ENCODE measurements at places on chromosomes 7 and 10.
A peak's percentile ranks its signal among the peaks of the same experiment; 100 is the strongest.

DNA sequence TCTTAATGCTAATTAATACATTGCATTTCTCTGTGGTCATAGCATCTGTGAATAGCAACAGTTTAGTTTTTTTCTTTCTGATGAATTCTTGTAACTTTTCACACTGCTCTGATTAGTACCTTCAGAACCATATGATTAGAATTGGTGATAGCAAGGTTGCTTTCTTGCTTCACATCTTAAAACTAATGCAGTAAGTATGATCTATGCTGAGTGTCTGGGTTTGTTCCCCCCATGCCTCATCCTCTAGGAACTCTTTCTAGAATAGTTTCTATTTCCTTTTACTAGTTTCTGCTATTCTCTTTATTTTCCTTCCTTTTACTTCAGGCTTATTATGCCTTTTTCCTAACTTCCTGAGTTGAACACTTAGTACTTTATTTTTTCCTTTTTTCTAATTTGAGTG lies 32.4 kb downstream of the TES start:
- no peak for DNase-seq

DNA sequence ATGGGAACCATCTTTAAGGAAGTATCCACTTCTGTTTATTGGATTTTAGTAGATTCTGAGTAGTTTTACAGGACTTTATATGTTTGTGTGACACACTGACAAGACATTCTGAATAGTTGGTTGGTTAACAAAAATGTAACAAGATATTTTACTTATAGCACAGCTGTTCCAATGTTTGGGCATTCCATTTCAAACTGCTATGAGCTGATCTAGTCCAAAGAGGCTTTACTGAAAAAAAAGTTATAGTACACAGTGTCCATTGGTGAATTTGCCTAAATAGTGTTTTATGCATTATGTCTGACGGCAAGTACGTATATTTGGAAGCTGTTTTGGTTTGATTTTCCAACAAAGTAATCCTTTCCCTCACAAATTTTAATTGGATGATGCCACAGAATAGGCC lies 99.1 kb downstream of the SAMD9 start:
- no peak for DNase-seq

DNA sequence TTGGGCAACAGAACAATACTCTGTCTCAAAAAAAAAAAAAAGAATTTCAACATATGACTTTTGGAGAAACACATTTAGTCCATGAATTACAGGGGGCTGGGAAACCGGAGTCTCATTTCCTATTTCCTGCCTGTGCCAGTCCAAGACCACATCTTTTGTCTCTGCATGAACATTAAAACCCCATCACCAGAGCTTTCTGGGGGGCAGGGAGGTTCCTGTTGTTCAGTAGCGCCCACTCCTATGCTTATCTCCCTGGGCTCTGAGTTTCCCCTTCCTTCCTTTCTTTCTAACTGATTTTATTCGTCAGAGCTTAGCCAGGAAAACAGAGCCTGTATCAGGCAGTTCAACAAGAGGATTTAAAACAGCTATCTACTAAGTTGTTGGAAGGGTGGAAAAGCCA lies 119.3 kb downstream of the CALN1 start:
- no peak for DNase-seq

DNA sequence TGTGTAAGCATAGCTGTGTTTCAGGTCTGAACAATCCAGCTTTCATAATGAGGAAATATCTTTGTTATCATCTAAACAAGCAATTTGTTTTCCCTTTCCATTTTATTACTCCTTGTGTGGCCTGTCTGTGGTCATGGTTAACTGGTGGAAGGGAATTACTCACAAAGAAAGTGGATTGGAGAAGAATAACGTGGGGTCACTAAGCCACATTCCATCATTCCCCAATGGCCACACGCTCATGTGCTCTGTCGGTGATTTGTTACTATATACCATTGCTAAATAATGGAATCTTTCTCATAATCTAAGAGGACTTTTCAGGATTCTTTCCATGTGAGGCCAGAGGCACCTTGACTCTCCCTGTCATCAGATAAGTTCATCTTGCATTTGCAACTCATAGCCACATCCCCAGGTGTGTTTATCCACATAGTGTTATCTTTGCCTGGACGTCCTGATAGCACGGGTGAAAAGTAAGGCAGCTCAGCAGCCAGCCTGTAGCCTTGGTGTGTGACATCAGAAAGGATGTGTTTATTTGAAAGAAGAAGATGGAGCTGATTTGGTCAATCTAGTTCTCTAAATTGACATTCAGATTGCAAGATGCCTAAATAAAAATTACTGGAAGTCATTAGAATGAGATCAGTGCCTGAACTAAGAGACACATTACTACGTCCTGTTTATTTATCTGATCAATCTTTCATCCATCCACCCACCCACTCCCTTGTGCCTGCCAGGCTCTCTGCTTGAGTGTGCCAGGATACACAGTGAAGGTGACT lies 128.9 kb downstream of the CELF2 start:
- no peak for DNase-seq

DNA sequence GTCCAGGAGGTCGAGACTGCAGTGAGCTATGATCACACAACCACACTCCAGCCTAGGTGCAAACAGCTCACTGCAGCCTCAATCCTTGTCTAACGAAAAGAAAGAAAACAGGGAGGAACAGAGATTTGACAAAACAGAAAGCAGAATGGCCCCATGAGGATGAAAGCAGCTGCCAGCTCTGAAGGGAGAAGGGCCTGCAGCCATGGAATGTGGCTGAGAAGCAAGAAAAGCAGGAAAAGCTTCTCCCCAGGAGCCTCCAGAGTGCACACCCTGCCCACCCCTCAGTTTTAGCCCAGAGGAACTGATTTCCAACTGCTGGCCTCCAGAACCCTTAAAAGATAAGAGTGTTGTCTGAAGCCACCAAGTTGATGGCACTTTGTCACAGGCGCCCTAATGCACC lies 13.0 kb downstream of the ESYT2 start:
- DNase-seq, result no peak

- no peak for DNase-seq
Measured at GRCh38 chr10:18759575-18759974, 100.3 kb downstream of the ARL5B start.

DNA sequence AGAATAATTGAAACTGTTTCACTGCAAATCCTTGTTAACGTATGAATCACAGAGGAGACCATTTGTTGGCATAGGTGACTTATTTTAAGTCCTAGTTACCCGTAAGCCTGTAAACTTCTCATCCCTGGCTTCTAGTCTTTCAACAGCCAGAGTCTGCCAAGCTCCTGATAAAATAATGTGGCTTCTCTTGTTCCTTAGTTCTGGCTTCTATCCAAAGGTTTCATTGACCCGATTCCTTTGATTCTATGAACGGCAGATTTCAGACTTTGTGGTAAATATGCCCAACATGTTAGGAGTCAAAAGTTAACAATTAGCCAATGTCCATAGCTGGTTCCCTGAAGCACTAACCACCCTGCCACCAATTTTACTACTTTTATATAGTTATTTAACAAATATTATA lies 23.3 kb downstream of the DNAH11 start:
- DNase-seq, result no peak

- no peak for DNase-seq
Measured at GRCh38 chr10:31851216-31851615, 77.4 kb downstream of the ARHGAP12 start.

- no peak for DNase-seq
Measured at GRCh38 chr10:9554321-9554720, 1463.4 kb upstream of the CELF2 start.

- DNase-seq, result peak; percentile 91
Measured at GRCh38 chr7:76037310-76037709, 10.5 kb downstream of the STYXL1 start.

DNA sequence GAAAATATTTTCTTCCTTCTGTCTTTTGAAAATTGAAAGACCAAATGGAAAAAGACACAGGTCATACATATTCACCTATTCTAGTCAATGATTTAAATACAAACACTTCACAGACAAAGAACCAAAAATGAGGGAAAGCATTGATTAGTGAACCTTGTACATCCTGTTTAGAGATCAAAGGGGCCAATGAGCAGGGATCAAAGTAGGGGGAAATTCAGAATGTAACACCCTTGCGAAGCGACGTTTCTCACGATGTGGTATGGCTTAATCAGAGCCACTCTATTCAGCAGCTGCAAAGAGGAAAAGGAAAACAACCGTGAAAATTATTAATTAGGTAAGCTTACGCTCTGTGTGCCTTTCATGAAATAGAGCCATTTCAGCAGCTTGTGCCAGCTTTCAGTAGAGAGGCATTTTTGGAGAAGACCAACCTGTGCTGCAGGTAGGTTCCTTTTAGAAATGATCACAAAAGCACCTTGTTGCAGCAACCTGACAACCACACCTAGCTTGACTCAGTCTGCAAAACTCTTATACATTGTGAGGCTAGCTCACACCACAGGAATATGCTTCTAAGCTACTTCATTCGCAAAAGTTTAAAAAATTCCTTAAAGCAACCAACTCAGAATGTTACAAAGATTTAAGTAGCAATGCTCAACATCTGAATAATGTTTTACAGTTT lies 78.0 kb downstream of the DKK1 start:
- DNase-seq, result no peak

DNA sequence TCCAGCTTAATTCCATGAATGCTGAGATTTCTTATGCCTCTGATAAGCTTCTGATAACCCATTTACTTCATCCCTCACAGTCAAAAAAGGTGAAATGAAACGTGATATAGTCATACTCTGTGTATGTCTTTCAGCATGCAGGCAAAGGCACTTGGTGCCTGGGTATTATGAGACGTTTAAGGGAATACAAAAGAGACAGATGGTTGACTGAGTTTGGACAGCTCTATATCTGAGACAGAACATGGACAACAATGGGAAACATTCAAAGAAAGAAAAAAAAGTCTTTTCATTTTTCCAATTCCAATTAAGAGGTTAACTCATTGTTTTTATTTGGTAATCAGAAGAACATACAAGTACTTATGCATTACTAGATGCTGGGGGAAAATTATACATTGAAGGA lies 96.2 kb downstream of the PPP1R17 start:
- DNase-seq, result no peak

- DNase-seq, result no peak
Measured at GRCh38 chr7:54858008-54858692, 99.1 kb upstream of the SEC61G start.

DNA sequence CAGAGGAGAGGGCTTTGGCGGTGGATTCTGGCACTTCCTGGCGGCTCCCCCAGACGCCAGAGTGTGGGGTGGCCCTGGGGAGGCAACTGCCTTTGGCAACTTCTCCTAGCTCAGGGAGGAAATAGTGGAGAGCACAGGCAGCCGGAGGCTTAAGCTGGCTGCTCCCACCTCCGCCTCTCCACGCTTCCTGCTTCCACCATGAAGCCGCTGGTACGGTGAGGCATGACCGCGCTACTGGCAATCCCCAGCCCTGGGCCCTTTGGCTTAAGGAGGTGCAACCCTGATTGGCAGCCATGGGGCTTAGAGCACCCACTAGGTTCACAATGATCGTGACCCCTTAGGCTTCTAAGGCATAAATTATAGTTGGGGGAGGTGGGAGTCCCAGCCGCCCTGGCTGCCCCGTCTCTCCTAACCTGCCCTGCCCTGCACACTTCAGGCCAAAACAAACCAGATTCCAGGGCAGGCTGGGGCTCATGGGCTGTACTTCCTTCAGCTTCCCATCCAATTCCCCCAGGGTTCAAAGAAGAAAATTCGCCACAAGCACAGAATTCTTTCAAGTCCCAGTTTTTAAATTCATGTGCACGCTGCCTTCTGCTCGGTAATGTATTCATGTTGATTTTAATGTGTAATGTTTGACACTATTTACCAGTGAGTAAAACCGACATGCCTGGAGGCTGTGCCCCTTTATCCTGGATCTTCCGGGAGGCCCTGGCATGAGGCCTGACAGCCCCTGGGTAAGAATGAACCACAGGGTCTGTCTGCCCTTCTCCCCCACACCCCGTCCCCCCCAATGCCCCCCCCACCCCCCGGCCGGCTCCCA lies 90.7 kb upstream of the LRRC4 start:
- DNase-seq, result no peak

DNA sequence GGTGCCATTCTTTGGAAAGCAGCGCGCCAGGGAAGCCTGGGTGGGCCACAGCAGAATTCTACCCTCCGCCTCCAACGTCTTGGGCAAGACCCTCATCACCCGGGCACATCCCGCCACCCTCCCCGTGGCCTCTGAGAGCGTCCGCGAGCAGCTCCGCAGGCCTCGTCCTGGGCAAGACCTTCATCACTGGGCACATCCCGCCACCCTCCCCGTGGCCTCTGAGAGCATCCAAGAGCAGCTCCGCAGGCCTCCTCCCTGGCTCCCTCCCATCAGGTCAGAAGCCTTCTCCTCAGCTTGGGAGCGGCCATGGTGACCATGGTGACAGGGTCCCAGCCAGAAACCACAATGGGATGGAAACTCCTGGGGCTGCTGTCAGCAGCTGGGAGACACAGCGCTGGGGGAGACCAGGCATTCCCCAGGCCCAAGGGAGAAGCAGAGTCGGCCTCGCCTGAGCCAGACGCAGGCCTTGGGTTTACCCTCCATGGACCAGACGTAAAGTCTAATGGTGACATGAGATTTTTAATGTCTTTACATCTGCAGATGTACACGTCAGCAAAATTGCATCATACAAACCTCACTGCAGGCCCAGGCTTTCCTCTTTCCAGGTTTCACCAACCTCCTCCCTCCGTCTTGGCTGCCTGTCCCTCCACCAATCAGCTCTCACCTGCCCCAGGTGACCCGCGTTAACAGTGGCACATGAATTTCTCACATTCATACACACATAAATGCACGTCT lies 55.1 kb upstream of the PPP2R2D start:
- DNase-seq, result no peak

- no peak for DNase-seq
Measured at GRCh38 chr7:66189695-66190503, 15.2 kb upstream of the TPST1 start.

- DNase-seq, result no peak
Measured at GRCh38 chr10:12432402-12433189, 83.2 kb downstream of the CAMK1D start.

DNA sequence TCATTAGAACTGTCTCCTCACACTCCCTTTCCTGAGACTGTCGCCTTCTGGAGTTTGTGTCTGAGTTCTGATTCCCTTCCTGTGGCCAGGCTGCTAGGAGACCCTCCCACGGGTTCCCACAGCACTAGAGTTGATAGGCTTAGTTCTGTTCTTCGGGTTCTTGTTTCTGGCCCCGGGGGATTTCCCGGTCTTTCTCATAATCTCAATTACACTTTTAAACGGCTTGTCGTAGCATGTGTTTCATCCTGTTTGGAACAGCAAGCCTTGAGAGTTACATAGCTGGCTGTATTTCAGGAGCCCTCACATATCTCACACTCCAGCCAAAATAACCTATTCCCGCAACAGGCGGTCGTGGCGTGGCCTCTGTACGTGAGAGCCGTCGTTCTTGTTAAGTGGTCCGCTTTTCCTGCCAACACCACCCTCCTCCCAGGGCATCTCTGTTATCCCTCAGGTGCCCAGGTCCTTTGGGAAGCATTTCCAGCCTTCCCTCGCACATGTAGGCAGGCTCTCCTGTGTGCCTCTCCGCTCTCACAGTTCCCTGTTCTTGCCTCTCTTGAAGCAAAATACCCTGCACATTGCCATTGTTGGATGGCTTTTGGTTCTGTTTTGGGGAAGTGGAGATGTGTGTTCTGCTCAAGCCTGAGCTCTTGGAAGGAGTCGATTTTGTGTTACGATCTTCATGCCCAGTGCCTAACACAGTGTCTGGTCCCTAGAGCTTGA lies 46.0 kb downstream of the CDC123 start:
- DNase-seq, result no peak
